ENCODE measurements at places on chromosomes 7 and 10. TPM values are rescaled to one million over a fixed set of nuclear protein-coding genes. Genes with fewer than 3 reads are reported as not detected.

Gene KIAA1217
- 13.2 TPM for total RNA-seq

- DNase-seq = no peak
Observed at GRCh38 chr10:63494951-63495350, 26.2 kb upstream of the REEP3 start.

DNA sequence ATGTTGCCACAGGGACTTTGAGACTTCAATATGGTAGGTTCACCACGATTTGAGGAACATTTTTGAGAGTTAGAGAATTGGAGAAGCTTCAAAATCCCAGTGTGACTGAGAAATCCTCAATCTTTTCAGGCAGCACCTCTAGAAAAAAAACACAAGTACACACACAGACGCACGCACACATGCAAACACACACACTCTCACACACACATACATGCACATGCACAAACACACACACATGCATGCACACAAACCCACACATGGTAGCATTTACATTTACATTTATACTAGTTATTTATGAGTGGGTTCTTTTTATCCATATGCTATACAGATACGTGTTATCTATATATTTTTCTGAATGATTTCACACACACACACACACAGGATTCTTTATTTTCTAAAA, 901.9 kb downstream of the GATA3 start:
- DNase-seq = no peak

- DNase-seq = no peak
Observed at GRCh38 chr7:23619141-23619540, 22.0 kb downstream of the CCDC126 start.

- DNase-seq = no peak
Observed at GRCh38 chr7:94393246-94394108, 1.2 kb upstream of the COL1A2 start.

Gene PARD3
- 68.5 TPM for total RNA-seq

Gene NEUROD6
- not detected for total RNA-seq

DNA sequence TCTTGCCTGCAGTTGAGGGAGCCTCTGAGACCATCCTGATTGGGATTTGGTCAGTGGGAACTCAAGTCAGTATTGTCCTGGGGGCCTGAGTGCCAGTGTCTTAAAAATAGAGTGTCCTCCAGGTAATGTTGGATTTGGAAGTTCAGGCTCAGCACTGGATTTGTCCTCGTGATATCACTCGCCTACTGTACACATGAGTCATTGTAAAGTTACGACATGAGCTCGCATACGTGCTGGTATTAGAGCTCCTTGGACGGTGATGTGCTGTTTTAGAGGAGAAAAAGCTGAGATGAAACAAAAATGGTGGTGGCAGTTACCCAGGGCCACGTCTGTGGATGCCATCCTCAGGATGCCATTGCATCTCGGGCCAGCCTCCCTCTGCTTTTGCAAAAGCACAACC, 78.2 kb downstream of the MGMT start:
- no peak for DNase-seq

- DNase-seq = no peak
Observed at GRCh38 chr7:141590071-141590470, 38.9 kb downstream of the AGK start.

- DNase-seq = no peak
Observed at GRCh38 chr7:148394582-148394981, 196.0 kb upstream of the C7orf33 start.

Gene FAM25A
- not detected for total RNA-seq

GRCh38 chr7:47763063-47763974, 181.4 kb upstream of the TNS3 start:
- peak; percentile 74 for DNase-seq

- DNase-seq = peak; percentile 62
Observed at GRCh38 chr7:111401516-111401915, 160.8 kb downstream of the IMMP2L start.

Gene UBE2D4
- total RNA-seq = 63.4 TPM

DNA sequence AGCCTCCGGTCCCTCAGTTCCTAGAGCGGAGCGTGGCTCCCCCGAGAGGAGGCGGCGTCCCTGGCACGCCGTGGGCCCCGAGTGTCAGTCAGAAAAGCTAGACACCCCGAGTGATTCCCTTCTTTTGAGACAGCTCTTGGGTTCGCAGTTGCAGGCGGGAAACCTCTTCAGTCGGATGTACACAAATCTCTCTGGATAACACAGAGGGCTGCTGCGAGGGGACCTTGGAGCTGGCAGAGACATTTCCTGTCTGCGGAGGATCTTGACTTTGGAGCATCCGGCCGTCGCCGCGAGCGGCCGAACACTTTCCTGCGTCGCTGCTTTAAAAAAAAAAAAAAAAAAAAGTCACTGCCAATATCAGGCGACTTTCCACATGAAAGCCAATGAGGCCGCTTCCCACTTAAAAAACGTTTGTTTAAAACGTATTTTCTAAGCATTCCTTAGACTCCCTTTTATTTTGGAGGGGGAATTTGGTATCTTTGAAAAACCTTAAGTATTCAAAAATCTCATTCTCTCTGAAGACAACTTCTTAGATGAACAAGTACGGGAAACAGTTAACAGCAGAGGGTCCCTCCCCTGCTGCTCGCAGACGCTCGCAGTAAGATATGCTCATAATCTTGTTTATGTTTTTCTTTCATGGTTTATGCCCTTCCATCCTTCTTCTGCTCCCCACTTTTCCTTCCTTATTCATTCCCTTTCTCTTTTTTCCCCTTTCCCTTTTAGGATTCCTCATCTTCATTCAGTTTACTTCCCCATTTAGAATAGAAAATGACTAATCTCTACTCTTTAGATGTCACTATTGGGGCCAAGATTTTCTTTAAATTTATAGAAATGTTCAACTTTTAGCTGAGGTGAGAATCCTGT, 10.0 kb downstream of the HHEX start:
- DNase-seq = peak; percentile 59

Gene ZNF138
- 30.6 TPM for total RNA-seq

Gene ZNF775
- total RNA-seq = 21.2 TPM

DNA sequence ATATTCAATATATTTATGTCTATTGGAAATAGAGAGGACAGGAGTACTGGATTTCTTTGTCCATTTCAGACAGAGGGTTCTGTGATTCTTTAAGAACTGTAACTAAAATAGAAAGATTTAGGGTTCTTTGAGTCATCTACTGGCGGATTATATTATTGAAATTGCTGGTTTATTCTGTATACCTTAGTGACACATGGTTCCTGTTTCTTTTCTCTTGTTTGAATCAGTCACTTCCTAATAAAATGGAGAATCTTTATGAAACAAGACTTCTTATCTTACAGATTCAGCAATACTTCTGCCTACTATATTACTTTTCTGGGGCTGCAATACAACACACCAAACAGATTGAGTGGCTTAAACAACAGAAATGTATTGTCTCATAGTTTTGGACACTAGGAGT, 20.8 kb upstream of the ZNF800 start:
- DNase-seq = no peak

Gene SYCE1
- not detected for total RNA-seq

DNA sequence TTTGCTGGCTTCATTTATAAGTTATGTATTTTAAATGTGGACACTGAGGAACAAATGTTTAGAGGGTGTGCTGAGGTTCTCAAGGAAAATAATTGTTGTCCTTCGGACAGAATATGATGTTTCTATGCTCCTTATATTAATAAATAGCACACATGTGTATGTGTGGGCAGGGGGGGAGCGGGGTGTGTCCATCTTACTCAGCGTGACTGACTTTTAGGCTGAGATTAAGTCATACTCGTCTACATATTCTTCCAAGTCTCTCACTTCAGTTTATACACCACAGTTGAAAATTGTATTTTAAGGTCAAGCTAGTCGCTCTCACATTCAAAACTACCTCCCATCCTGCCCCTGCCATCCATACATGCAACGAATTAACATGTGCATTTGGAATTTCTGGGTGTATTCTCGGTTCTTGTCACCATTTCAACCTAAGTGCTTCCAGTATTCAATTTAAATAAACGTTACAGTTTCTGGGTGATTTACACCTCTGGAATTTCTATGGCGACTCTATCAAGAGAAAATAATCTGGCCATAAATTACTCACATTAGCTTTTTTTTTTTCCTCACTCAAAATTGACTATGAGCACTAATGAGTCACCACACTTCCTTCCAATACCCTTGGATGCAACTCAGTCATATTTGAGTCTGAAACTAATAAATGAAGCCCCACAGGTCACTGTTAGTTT, 3.3 kb downstream of the PCDH15 start:
- DNase-seq = no peak

GRCh38 chr10:89700923-89701241, 508 bp upstream of the KIF20B start:
- no peak for DNase-seq

Gene UNC5B
- 3.6 TPM for total RNA-seq

DNA sequence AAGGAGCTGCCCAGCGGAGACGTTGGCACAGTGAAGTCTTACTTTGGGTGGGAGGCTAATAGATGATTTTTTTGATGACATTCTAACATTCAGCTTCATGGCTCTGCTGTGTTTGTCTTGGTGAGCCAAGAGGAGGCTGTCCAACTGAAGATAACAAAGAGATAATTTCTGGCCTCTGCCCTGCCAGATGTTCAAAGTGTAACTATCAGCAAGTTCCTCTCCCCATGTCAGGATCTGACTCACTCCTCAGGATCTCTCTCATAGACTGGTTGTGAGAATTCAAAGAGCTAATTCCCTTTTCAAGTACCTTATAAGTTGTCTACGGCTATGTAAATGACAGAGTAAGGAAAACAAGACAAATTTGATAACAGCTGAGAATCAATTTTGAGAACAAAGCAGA, 1340.9 kb downstream of the XPNPEP1 start:
- no peak for DNase-seq

DNA sequence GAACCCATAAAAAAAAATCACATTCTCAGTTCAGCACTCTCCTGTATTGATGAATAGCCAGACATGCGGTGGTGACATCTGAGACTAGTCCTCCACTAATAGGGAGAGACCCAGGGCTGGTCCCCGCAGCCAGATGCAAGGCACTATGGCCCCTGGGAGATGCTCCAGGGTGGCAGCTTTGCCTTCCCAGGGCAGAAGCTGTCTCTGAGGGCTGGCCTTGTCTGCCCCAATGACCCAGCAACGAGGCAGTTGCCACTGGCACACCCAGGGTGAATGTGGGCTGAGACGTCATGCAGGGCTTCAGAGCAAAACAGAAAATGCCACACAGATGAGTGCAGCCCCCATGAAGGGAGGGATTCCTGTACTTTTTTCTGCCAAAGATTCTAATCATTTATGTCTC, 50.1 kb upstream of the GDF10 start:
- DNase-seq = no peak

Gene KNDC1
- total RNA-seq = not detected

GRCh38 chr10:124376411-124376810, 42.3 kb downstream of the OAT start:
- DNase-seq = no peak

GRCh38 chr10:58757352-58758065, 244.8 kb downstream of the BICC1 start:
- DNase-seq = no peak

Gene UCMA
- not detected for total RNA-seq

- DNase-seq = peak; percentile 59
Observed at GRCh38 chr7:11831736-11832495, at the start of gene THSD7A. Gene THSD7A (minus strand): TSS chr7:11832198. CDS start chr7:11831946, 252 bp downstream.

- no peak for DNase-seq
Observed at GRCh38 chr7:25959168-25959734, 192.7 kb upstream of the NFE2L3 start.

DNA sequence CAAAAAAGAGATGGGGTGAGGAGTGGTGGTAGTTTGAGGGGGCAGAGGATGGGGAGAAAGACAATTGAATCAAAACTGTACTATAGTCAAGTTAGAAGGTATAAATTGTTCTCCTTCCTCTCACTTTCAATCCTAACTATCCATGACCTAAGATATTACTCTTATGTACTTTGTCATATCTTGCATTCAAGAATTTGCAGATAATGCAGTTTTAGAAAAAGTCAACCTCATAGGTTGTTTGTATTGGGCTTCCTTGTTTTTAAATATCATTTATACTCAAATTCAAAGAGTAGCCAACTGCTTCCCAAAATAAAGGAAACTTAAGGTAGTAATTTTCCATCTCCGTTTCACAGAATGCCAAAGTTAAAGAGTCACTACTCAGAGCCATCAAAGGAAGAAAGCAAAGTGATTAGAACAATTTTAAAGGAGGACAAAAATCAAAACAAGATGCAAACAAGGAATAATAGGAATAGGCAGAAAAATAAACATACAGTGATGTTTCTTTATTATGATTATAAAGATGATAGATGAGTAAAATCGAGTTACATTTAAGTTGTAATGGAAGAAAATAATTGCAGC, 32.7 kb downstream of the MET start:
- DNase-seq = no peak

Gene CLRN3
- not detected for total RNA-seq

- DNase-seq = no peak
Observed at GRCh38 chr7:1256621-1257020, 23.9 kb downstream of the UNCX start.

Gene LIPK
- total RNA-seq = not detected

DNA sequence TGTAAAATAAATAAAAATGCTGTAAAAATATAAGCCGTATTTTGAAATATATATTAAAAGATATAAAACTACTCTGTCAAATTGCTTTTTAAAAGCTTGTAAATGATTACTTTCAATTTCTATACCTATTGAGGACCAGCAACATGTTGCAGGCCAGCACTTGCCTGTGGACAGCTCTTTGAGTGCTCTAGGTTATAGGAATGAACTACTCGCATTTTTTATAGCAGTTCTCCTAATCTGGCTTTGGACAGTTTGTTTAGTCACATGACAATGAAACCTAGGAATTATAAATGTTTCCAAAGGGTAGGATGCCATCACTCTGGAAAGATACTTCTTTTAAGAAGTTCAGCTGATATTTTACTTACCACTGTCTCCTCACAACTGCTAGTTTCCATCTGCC, 117.7 kb upstream of the PTPRZ1 start:
- no peak for DNase-seq

DNA sequence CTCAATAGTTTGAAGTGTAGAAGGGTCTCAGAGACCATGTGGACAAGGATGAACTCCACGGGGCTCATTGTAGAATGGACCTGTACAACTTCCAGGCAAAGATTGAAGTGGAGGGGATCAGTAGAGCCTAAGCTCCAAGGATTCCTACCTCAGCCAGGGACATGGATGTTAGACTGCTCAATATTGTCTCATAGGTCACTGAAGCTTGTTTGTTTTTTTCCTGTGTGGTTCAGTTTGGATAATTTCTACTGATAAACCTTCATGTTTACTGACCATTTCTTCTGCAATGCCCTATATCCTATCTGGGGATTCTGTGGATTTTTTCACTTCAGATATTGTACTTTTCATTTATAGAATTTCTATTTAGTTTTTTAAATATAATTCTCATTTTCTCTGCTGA, 8.9 kb downstream of the DYDC2 start:
- no peak for DNase-seq

Gene STEAP4
- total RNA-seq = 0.05 TPM

Gene FGFBP3
- 0.42 TPM for total RNA-seq

Gene SDK1
- total RNA-seq = 2.8 TPM
